ENCODE measurements at places on chromosomes 1 and 21. TPM values are rescaled to one million over a fixed set of nuclear protein-coding genes. Genes with fewer than 3 reads are reported as not detected.
A peak's percentile ranks its signal among the peaks of the same experiment; 100 is the strongest.

Gene UBAP2L
- total RNA-seq: 77.2 TPM

GRCh38 chr1:55812281-55812680 is 597.1 kb upstream of the USP24 start:
- DNase-seq: peak; percentile 18

- DNase-seq: peak; percentile 73
Measured at GRCh38 chr1:187264995-187265602, 436.4 kb downstream of the PLA2G4A start.

GRCh38 chr1:226649780-226650179 is 89.3 kb downstream of the ITPKB start:
- DNase-seq: peak; percentile 43

GRCh38 chr21:43585924-43586413 is 73.3 kb downstream of the HSF2BP start:
- DNase-seq: peak; percentile 98
